Aorta (tissue), 5 donors: ENCODE measurements at places on chromosomes 2 and 18.

DNA sequence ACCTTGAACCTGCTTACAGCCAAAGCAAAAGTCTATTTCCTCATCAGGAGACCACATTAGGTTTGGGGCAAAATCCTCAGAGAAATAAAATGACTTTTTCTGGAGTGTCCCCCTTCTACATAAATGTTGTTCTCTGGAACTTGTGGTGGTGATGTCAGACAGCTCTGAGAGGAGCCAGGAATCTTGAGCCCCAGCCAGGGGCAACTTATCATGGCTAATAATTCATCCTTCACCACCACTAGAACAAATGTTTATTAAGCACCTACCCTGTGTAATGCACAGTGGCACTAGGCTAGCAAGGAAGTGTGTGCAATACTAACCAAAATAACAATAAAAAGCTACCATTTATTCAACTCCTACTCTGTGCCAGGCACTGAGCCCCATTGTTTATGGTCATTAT is 9.0 kb upstream of the BMP10 start:
- H3K4me3 ChIP-seq = no peak overlapping the region
- no peaks in the 10 kb centered on the region for H3K36me3 ChIP-seq
- no peak for DNase-seq
- H3K4me1 ChIP-seq = no peaks in the 10 kb centered on the region
- H3K27me3 ChIP-seq = no peaks in the 10 kb centered on the region

- H3K4me1 ChIP-seq = no peaks in the 10 kb centered on the region
- H3K27me3 ChIP-seq = no peaks in the 10 kb centered on the region
- H3K4me3 ChIP-seq = no peak overlapping the region
- DNase-seq = no peak
- H3K27ac ChIP-seq = no peak overlapping the region
These were observed 119.3 kb downstream of the PRKCE start for GRCh38 chr2:45770811-45771210.

DNA sequence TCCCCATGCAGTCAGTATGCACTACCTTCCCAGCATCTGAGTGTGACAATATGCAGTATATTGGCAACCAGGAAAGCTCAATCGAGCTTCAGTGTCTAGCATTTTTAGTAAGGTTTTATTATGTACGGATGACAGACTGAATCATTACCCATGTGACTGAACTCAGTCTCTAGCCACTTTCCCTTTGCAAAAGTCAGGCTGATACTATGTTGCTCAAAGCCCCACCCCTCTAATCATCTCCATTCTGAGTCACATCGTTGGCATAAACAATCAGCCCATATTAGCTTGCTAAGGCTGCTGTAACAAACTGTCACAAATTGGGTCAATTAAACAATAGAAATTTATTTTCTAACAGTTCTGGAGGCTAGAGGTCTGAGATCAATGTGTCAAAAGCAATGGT is 25.8 kb upstream of the SRD5A2 start:
- no peak for DNase-seq
- H3K27ac ChIP-seq = no peak overlapping the region
- H3K4me3 ChIP-seq = no peak overlapping the region
- no peaks in the 10 kb centered on the region for H3K27me3 ChIP-seq

- no peak overlapping the region for H3K4me3 ChIP-seq
- H3K27ac ChIP-seq = no peak overlapping the region
- H3K4me1 ChIP-seq = peaks cover 2% of the 10 kb centered on the region
- DNase-seq = no peak
- H3K27me3 ChIP-seq = no peaks in the 10 kb centered on the region
These were observed 6.4 kb upstream of the SPATS2L start for GRCh38 chr2:200300065-200300464.

- DNase-seq = no peak
- no peak overlapping the region for H3K27ac ChIP-seq
- no peaks in the 10 kb centered on the region for H3K36me3 ChIP-seq
- H3K4me1 ChIP-seq = no peaks in the 10 kb centered on the region
These were observed 270.7 kb upstream of the HDAC4 start for GRCh38 chr2:239671471-239671870.

DNA sequence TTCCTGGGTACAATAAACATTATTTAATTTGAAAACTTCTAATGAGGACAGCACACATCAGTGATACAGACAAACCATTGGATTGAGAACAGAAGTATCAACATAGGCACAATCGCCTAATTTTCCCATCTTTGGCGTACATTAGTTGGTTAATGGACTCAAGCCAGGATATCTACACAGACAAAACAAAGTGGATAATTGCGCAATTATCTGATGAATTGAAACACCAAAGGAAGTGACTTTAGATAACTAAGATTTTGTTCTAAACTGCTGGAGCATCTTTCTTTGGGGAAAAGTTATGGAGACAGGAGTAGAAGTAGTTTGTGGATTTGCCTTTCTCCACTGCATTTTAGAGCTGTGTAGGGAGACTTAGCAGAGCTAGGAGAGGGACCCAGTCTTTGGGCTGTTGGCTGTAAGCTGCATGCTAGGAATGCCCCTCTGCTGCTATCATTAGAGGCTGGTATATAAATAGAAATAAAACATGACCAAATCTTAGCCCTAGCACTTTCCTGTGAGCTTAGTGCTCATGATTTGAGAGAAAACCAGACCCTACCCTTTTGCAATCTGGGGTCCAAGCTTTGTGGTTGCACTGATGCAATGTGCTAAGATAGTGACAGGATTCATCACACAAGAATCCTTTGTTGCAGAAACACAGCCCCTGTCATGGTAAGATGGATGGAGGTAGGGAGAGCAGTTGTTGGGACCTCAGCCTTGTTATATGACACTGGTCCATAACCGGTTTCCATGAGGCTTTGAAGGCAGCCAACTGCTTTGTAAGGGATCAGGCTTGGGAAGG is 264.5 kb upstream of the PIK3C3 start:
- DNase-seq = no peak
- no peaks in the 10 kb centered on the region for H3K36me3 ChIP-seq
- no peaks in the 10 kb centered on the region for H3K4me1 ChIP-seq
- H3K4me3 ChIP-seq = no peak overlapping the region
- no peaks in the 10 kb centered on the region for H3K27me3 ChIP-seq

DNA sequence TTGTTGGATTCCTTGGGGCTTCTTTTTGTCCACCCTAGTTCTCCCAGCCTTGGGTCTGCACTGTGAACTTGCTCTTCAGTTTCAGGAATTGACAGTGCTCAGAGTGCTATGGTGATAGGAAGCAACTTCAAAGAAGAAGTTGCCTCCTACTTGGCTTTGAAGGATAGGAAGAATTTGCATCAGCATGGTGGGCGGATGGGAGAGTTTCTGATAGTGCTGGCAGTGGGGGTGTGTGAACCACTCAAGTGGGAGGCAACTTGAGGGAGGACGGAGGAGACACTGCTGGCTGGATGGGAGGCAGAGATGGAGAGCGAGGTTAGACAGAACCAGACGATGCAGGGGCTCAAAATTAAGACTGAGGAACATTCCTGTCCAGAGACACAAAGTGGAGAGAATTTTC is 164.4 kb upstream of the SKOR2 start:
- no peak overlapping the region for H3K4me3 ChIP-seq
- no peak overlapping the region for H3K27ac ChIP-seq
- no peaks in the 10 kb centered on the region for H3K4me1 ChIP-seq
- H3K36me3 ChIP-seq = no peaks in the 10 kb centered on the region

- no peaks in the 10 kb centered on the region for H3K4me1 ChIP-seq
- H3K27ac ChIP-seq = no peak overlapping the region
- DNase-seq = peak; percentile 84
- H3K27me3 ChIP-seq = no peaks in the 10 kb centered on the region
- no peak overlapping the region for H3K4me3 ChIP-seq
These were observed 77.5 kb downstream of the OSBPL6 start for GRCh38 chr2:178271629-178272333.

- no peak for DNase-seq
- no peaks in the 10 kb centered on the region for H3K27me3 ChIP-seq
- no peaks in the 10 kb centered on the region for H3K36me3 ChIP-seq
- no peak overlapping the region for H3K27ac ChIP-seq
- H3K4me1 ChIP-seq = no peaks in the 10 kb centered on the region
These were observed 42.9 kb downstream of the MREG start for GRCh38 chr2:215970425-215970824.

DNA sequence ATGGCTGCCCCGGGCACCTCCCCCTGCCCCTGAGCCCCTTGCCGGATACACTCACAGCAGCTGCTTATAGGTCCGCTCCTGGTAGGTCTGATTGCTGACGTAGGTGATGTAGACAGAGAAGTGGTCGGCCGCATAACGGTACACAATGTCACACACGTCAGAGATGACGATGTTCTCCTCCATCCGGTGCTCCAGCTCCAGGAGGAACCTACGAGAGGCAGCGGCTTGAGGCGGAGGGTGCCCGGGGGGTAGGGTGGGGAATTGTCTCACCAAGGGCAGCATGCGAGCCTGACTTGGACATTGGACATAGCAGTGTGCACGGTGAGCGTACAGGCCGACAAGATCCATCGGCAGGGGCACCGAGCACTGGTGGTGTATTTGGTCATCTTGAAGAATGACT is 22.8 kb downstream of the SNORC start:
- no peaks in the 10 kb centered on the region for H3K36me3 ChIP-seq
- H3K4me3 ChIP-seq = no peak overlapping the region
- no peaks in the 10 kb centered on the region for H3K4me1 ChIP-seq
- no peak overlapping the region for H3K27ac ChIP-seq

DNA sequence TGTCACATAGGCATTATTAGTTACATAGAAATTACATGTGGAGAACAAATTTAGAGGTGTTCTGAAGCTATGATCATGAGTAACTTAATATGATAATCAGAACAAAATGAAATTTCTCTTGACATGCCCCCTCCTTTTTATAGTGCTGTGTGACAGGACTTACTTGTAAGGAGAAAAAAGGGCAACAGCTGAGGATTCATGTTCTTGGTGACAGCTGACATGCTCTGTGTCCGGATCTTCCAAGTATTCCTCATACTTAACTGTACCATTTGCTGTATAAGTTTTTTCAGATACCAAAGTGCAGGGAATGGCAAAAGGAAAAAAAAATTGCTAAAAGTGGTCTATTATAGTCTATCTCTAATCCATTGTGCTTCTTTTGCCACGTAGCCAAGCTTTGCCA is 3.5 kb upstream of the MYL1 start:
- H3K27ac ChIP-seq = no peak overlapping the region
- H3K4me1 ChIP-seq = no peaks in the 10 kb centered on the region
- DNase-seq = no peak
- H3K4me3 ChIP-seq = no peak overlapping the region

- H3K36me3 ChIP-seq = peaks cover 7% of the 10 kb centered on the region
- DNase-seq = no peak
- no peak overlapping the region for H3K27ac ChIP-seq
- no peaks in the 10 kb centered on the region for H3K27me3 ChIP-seq
- H3K4me3 ChIP-seq = no peak overlapping the region
These were observed 56.2 kb downstream of the ZCCHC2 start for GRCh38 chr18:62578980-62579511.

DNA sequence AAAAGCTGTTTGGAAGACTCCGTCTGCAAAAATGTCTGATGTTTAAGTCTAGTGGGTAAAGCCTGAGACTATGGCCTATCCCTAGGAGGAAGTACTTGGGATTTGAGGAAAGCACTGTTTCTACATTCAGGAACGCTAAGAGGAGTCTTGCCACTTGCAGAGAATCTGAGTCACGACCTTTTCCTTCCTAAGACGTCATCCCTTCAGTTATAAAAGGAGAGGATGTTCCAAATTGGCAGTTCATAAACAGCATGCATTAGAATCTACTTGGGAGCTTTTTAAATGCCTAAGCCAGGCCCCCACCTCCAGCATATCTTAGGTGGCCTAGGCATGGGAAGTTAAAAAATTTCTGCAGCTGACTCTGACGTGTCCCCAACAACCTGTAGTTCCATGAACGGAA is 125.9 kb downstream of the TTC32 start:
- H3K4me3 ChIP-seq = no peak overlapping the region
- no peaks in the 10 kb centered on the region for H3K27me3 ChIP-seq
- peak overlapping the region; percentile 17 for H3K27ac ChIP-seq
- DNase-seq = no peak

- DNase-seq = no peak
- H3K36me3 ChIP-seq = peaks cover 15% of the 10 kb centered on the region
- H3K4me1 ChIP-seq = no peaks in the 10 kb centered on the region
- H3K4me3 ChIP-seq = no peak overlapping the region
- no peak overlapping the region for H3K27ac ChIP-seq
These were observed 14.4 kb downstream of the DDX18 start for GRCh38 chr2:117828870-117829269.
